ENCODE measurements at places on chromosomes 12 and 14. TPM values are rescaled to one million over a fixed set of nuclear protein-coding genes. Genes with fewer than 3 reads are reported as not detected.

DNA sequence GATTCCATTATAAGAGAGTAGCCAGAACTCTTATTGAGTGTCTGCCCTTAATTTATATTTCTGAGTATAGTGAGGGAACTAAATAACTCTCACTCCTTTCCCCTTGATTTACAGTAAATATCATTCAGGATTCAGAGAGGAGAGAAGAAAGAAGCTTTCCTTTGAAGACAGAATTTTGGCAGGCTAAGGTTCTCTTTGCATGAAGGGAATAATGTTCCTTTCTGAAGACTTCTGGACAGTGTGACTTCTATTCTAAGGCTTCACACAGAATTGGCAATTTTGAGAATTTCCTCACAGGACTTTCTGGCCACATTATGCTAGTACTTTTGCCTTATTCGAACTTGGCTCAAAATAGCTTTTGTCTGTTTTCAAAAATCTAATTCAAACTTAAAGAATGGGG is 352.2 kb upstream of the FBXO33 start:
- no peak for ATAC-seq

DNA sequence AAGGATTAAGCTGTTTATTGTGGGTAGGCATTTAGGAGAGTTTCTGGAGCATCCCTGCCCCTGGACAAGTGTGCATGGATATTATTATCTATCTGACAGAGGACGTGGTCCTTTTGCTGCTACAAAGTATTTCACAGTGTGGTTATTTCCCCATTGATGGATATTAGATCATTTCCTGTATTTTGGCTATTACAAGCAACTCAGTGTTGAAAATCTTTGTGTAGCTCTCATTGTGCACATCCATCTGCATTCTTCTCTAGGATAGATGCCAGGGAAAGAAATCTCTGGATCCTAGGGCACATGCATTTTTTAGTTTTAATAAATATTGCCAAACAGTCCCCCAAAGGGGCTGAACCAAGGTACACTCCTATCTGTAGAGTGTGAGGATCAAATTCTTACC is 154.3 kb upstream of the SRRM4 start:
- ATAC-seq, result no peak

GRCh38 chr12:82826505-82826904 is 139.8 kb downstream of the TMTC2 start:
- no peak for ATAC-seq

DNA sequence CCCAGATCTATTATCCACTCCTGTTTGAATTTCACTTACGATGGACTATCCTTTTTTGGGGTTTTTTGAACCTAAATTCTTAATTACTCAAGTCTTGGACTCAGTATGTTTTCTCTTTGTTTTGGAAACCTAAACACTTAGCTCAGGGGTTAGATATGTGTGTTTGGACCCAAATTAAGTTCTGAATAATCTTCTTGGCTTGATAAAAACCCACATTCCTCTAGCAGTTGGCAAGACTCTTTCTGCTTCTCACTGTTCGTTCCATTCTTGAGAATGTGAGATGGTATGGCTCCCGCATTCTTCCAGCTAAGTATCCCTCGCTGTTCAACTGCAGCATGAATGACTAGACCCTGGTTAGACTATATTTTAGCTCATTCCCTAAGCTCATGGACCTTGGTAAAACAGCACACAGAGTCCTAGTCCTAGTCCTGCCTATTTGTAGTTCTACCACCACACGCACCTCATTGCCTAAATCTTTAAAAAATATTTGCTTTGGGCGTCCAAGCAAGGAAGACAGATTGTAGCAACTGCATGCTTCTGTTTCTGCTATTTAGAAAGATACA is 860.0 kb downstream of the RPS29 start:
- no peak for ATAC-seq

GRCh38 chr12:5195691-5196090 is 152.0 kb downstream of the KCNA5 start:
- ATAC-seq, result no peak

- ATAC-seq, result no peak
Observed at GRCh38 chr14:95993768-95994592, 45.2 kb upstream of the C14orf132 start.

DNA sequence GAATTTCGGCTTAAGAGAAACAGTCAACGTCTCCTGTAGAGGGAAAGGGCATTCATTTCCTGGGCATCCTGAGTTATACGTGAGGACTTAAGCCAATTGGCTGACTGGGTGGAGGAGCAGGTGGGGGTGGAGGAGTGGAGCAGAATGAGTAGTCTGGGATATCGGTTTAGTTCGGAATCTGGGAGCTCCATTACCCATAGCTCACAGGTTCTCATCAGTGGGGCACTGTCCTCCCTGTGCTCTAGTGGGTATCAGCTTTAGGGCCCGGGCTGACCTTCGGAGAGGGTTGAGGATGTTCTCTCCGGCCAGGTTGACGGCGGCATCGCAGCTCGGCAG is 704 bp downstream of the SDR39U1 start:
- no peak for ATAC-seq

GRCh38 chr12:49039421-49040363 is 20.9 kb downstream of the KMT2D start:
- ATAC-seq, result no peak

GRCh38 chr14:89481196-89481595 is 64.2 kb upstream of the FOXN3 start:
- peak; percentile 87 for ATAC-seq

GRCh38 chr12:45124485-45125155 is 73.7 kb upstream of the DBX2 start:
- no peak for ATAC-seq

DNA sequence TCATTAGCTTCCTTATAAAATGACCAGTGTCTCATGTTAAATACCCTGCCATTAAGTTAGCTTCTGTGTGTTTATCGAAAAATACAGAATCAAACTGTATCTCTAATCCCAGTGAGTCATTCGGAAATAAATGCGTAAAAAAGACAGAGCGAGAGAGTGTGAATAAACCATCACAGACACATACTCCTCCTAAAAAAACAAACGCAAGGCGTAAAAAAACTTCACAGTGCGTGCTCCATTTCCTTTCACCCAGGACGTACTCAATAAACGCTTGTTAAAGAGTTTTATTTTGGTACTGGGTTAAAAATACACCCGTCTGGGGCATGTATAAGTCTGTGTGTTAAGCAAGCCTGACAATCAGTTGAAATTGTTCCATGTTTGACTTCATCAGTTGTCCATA is 58.8 kb upstream of the ISM2 start:
- ATAC-seq, result no peak

GRCh38 chr12:52837781-52838608 is 3.9 kb upstream of the KRT79 start:
- ATAC-seq, result no peak

DNA sequence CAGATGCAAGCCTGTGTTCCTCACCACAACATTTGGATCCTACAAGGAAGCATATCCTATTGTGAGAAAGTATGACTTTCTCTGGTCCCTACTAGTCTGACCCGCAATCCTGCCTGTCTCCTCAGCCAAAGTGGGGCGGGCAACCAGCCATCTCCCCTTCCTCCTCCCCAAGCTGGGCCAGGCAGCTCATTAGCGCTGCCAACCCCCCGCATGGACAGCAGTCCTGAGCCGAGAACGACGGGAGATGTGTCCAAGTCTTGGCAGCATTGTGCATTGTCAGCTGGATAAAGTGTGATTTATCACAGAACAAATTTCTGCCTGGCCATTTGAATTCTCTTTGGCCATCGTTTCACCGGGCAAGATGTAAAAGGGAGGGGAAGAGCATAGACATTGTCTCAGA is 139.4 kb downstream of the SLC15A4 start:
- ATAC-seq, result no peak

Gene KANSL2
- 48.2 TPM for total RNA-seq

Gene SLC39A2
- total RNA-seq, result not detected

Gene LTB4R2
- total RNA-seq, result 2.4 TPM

Measured in gastroesophageal sphincter (tissue), 4 donors.